ENCODE measurements at places on chromosomes 6 and 20.

DNA sequence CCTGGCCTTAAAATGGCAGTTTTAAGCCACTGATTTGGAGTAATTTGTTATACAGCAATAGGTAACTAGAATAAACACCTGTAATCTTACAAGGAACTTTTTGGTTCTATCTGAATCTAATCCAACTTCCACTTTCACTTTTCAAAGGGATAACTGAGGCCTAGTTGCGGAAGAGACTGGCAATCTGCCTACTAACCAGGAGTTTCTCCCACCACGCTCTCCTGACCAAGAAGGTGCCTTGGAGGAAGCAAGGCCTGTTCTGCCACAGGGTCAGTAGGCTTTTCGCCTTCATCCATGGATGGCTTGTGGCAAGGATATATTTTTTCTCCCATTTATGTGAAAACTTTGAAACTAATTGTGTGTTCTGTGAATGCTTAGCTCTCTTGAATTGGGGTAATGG is 12.9 kb upstream of the MYBL2 start:
- no peak overlapping the region for H3K4me3 ChIP-seq
- H3K27ac ChIP-seq, result no peak overlapping the region
- peaks cover 9% of the 10 kb centered on the region for H3K4me1 ChIP-seq
- no peaks in the 10 kb centered on the region for H3K36me3 ChIP-seq
- no peak for DNase-seq

- peaks cover 29% of the 10 kb centered on the region for H3K4me1 ChIP-seq
- peaks cover 78% of the 10 kb centered on the region for H3K36me3 ChIP-seq
- no peak overlapping the region for H3K4me3 ChIP-seq
- H3K27me3 ChIP-seq, result no peaks in the 10 kb centered on the region
- DNase-seq, result no peak
- H3K27ac ChIP-seq, result no peak overlapping the region
Measured at GRCh38 chr6:43625393-43625992, 3.6 kb downstream of the GTPBP2 start.

GRCh38 chr6:11497881-11498280 is 39.7 kb upstream of the TMEM170B start:
- H3K27ac ChIP-seq, result no peak overlapping the region
- H3K4me1 ChIP-seq, result peaks cover 6% of the 10 kb centered on the region
- H3K4me3 ChIP-seq, result no peak overlapping the region

DNA sequence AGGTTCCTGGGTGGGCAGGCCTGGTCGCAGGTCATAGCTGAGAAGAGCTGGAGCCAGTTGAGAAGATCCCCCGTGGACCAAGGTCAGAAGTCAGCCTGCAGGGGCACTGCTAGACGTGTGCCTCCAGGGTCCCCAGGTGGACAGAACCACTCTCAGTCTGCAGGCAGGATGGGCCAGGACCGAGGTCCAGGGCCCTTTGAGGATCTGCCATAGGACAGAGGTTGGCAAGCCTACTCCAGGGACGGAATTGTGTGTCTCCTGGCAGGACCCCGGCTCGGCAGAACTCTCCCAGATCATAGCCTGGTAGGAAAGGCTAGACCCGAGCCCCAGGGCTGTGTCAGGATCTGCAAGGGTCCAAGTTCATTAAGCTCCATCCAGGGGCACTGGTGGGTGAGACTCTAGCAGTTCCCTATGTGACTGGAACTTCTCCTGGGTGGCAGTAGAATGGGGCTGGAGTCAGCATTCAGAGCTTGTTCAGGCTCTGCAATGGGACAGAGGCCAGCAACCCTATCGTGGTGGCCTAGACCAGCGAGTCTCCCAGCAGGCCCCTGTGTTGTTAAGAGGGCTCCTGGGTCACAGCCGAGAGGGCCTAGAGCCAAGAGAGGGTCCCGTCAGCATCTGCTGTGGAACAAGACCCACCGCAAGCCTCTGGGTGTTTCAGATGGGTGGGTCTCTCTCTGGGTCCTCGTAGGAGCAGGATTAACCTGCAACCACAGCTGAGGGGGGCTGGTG is 18.2 kb downstream of the TTLL2 start:
- H3K27me3 ChIP-seq, result peaks cover 5% of the 10 kb centered on the region
- H3K4me1 ChIP-seq, result peaks cover 8% of the 10 kb centered on the region
- H3K36me3 ChIP-seq, result no peaks in the 10 kb centered on the region
- DNase-seq, result no peak
- no peak overlapping the region for H3K27ac ChIP-seq

DNA sequence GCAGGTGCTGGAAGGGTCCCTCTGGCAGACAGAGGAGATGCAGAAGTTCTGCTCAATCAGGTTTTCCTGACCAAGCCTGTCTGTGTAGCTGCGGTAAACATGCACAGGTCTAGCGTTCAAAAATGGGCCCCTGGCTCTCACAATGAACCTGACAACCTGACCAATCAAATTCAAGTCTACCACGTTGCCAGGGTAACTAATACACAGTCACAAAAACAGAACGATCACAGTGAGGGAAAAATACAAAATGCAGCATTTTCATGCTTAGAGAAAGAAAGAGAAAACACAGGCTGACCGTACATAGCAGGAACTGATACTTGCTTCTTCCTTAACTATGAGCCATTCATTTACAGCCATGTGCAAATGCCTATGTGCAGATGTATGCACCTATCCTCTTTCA is 353.1 kb upstream of the TSHZ2 start:
- H3K4me3 ChIP-seq, result no peak overlapping the region
- H3K27me3 ChIP-seq, result no peaks in the 10 kb centered on the region
- no peak overlapping the region for H3K27ac ChIP-seq
- H3K36me3 ChIP-seq, result no peaks in the 10 kb centered on the region

DNA sequence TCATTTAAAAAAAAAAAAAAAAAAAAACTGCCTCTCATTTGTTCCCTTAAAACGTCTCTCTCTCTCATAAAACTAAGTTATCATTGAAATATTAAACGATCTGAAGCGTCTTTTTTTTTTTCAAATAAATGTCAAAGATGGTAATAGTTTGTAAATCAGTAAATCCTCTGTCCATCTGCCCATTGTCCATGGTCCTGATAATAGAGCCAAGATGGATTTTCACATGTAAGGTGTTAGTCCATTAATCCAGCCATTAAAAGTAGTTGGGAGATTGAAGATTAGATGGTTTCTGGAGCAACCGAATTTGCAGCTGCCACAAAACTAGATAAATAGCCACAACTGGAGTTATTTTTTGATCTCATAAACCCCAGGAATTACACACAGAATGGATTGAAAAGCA is 145.8 kb upstream of the SNX9 start:
- H3K4me3 ChIP-seq, result no peak overlapping the region
- no peaks in the 10 kb centered on the region for H3K4me1 ChIP-seq
- no peak for DNase-seq
- no peak overlapping the region for H3K27ac ChIP-seq
- H3K27me3 ChIP-seq, result no peaks in the 10 kb centered on the region

DNA sequence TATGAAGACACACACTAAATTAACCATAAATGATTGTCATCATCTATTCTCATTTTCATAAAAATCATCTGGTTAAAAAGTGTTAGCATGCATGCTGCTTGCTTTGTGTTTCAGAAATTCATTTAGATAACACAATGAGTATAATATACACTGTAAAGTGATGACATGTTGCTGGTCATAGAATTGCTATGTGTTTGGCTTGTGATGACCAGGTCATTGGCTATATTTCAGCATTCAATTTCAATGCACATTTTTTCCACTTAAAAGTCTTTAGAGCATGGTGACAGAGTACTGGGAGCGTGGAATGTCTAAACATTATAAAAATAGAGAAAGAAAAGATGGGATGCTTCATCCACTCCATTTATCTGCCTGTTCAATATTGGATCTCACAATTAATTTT is 1291.1 kb upstream of the MAP3K7 start:
- H3K4me1 ChIP-seq, result no peaks in the 10 kb centered on the region
- H3K4me3 ChIP-seq, result no peak overlapping the region
- no peak for DNase-seq

DNA sequence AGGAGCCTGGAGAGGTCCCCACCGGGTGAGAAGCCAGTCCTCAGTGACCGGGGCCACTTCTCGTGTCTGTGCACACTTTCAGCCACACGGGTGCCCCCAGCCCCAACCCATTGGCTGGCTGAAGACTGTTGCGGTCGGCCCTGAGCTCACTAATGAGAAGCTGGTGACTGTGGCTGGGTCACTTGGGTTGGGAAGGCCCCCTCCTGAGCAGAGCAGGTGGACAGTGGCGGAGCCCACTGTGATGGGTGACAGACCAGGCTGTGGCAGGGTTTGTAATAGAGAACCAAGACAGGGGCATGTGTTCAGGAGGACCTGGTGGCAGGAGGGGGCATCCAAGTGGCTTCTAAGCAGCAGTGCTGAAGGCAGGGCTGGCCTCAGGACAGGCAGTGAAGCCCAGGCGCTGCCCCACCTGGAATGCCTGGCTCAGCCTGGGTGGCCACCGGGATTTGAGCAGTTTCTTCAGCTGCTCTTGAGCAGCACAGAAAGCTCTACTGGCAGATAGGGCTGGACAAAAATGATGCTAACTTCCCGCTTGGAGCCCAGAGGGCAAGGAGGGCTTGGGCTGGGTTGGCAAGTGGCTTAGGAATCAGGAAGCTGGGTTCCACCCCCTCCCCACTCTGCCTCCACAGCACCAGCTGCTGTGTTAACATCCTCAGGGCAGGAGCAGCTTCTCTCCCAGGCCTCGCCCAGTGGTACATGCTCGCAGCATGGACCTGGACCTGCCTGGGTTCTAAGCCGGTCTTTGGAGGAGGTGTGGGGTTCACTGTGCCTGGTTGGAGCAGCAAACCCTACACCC is 256.4 kb downstream of the CDH4 start:
- H3K4me1 ChIP-seq, result no peaks in the 10 kb centered on the region
- H3K27me3 ChIP-seq, result peaks cover 28% of the 10 kb centered on the region
- DNase-seq, result no peak
- no peaks in the 10 kb centered on the region for H3K36me3 ChIP-seq
- H3K27ac ChIP-seq, result no peak overlapping the region

- H3K4me1 ChIP-seq, result no peaks in the 10 kb centered on the region
Measured at GRCh38 chr6:35240838-35241801, 18.4 kb upstream of the ZNF76 start.

DNA sequence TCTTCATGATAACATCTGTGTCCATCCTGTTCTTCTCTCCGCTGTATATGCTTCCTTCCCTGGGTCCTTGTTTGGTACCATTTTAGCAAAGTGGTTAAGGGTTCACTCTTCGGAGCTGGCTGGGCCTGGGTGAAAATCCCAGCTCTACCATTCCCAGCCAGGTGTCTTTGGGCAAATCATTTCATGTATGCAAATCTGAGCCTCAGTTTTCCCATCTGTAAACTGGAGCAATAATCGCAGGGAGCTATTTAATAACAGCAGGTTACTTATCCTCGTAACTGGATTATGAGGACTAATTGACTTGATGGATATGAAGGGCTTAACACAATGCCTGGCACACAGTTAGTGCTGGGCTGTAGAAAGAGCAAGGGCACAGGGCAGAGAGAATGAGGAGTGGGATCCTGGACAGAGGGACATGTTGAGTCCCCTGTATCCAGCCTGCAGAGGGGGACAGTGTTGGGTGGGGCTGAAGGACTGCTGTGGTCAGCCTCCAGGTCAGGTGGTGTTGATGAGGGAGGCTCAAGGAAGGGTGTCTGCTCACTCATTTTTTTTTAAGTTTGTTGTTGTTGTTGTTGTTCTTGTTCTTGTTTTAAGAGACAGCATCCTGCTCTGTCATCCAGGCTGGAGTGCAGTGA is 44.3 kb upstream of the FAM83D start:
- no peaks in the 10 kb centered on the region for H3K36me3 ChIP-seq
- no peak overlapping the region for H3K27ac ChIP-seq
- no peak overlapping the region for H3K4me3 ChIP-seq
- peaks cover 20% of the 10 kb centered on the region for H3K27me3 ChIP-seq
- no peak for DNase-seq
- H3K4me1 ChIP-seq, result no peaks in the 10 kb centered on the region

DNA sequence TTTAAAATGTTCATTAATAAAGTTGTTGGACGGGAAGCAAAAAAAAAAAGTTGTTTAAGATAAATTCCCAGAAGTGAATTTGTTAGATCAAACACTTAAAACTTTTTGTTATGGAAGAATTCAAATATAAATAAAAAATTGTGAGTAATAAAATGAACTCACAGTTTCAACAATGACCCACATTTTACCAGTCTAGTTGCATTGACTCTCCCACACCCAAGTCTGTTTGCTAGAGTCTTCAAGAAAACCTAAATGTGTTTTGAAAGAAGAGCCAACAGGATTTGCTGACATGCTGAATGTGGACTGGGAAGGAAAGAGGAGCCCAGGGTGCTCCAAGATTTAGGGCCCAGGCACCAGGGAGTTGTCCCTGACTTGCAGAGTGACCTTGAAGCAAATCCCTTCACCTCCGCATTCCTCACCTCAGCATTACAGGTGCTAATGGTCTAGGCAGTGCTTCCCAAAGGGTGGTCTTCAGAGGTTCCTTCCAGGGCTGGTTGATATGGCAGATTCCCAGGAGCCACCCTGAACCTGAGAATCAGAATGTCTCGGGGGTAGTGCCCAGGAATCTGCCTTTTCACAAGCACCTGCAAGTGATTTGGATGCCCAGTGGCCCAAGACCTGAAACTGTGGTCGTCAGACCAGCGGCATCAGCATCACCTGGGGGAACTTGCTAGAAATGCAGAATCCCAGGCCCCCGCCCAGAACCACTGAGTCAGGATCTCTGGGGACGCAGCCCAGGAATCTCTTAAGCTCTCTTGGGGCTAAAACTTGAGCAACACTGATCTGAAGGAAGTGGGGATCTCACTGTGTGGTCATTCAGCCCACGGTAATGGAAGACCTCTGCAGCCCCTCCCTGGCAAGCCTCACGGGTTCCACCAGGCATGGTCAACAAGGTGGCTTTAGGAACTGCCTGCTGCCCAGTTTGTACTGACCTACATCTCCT is 31.1 kb downstream of the POFUT1 start:
- DNase-seq, result no peak
- H3K4me3 ChIP-seq, result no peak overlapping the region
- peaks cover 22% of the 10 kb centered on the region for H3K36me3 ChIP-seq

- H3K36me3 ChIP-seq, result peaks cover 13% of the 10 kb centered on the region
- H3K27me3 ChIP-seq, result no peaks in the 10 kb centered on the region
- DNase-seq, result no peak
- H3K4me1 ChIP-seq, result peaks cover 58% of the 10 kb centered on the region
Measured at GRCh38 chr20:44166008-44166407, 21.0 kb downstream of the JPH2 start.

Measured in SJSA1 (cell line).